ENCODE measurements at places on chromosomes 1 and 21. TPM values are rescaled to one million over a fixed set of nuclear protein-coding genes. Genes with fewer than 3 reads are reported as not detected.

Gene TMPRSS3
- total RNA-seq: 1.2 TPM

Gene UTS2
- total RNA-seq: not detected

Gene S100A7
- not detected for total RNA-seq

Gene NLRP3
- 1.1 TPM for total RNA-seq

Gene IFI44
- 25.4 TPM for total RNA-seq

Gene B3GALT6
- 29.0 TPM for total RNA-seq

Gene ANKRD34A
- total RNA-seq: 1.4 TPM

Gene AIRE
- not detected for total RNA-seq

Gene IKBKE
- total RNA-seq: 50.1 TPM

Gene SPRR2B
- not detected for total RNA-seq

Gene DNALI1
- not detected for total RNA-seq

Gene SYPL2
- total RNA-seq: not detected

Gene THEMIS2
- 96.5 TPM for total RNA-seq

Gene CD164L2
- not detected for total RNA-seq

Gene OR6K2
- total RNA-seq: not detected

Gene TRIM67
- not detected for total RNA-seq

Gene HMGCS2
- not detected for total RNA-seq

Gene RIMKLA
- total RNA-seq: not detected

Gene TSSK3
- total RNA-seq: 0.77 TPM

Data from naive thymus-derived CD4-positive, alpha-beta T cell (primary cell).